Stimulated activated CD8-positive, alpha-beta memory T cell treated with anti-CD3 and anti-CD28 coated beads, Interleukin-15, amount 100 ng/mL, for 4 hours (primary cell): ENCODE measurements at places on chromosomes 4 and X.
A peak's percentile ranks its signal among the peaks of the same experiment; 100 is the strongest.

- no peak for DNase-seq
These were observed 56.4 kb downstream of the IRF2 start for GRCh38 chr4:184417802-184418511.

DNA sequence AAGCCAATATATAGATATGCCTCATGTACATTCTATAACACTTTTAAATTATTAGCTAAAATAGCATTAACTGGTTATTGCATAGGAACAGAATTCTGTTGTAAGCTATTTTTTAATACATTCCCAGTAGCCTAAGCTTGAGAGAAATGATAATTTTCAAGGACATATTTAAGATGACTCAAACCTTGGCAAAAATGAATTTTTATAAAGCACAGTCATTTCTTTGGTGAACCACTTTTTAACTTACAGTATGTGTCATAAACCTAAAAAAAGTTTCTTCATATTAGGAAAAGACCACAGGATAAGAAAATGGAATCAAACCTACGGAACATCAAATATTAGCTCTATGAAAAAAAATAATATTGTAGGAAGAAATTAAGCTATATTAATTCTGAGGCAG lies 986.3 kb downstream of the STIM2 start:
- no peak for DNase-seq

DNA sequence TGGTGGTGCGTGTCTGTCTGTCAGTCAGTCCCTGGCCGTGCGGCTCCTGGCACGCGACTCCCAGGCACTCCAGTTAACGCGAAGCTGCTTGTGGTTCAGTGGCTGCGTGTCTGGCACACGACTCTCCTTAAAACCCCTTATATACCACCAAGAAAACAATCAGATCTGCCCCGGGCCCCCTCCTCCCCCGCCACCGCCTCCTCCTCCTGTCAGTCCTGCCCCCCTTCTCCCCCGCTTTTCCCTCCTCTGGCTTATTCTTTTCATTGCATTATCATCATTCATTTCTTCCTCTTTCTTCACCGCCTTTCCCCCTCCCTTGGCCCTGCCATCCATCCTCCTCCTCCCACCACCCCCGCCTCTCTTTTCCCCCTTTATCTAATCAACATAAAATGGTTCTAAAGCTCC lies at the start of gene NEUROG2:
Gene NEUROG2, minus strand, starts transcription at position 115 of the 405 bp plus-strand sequence. CDS start 705 bp downstream, outside the sequence.
- DNase-seq: no peak

- no peak for DNase-seq
These were observed 81.1 kb upstream of the NEIL3 start for GRCh38 chr4:177228599-177228998.

DNA sequence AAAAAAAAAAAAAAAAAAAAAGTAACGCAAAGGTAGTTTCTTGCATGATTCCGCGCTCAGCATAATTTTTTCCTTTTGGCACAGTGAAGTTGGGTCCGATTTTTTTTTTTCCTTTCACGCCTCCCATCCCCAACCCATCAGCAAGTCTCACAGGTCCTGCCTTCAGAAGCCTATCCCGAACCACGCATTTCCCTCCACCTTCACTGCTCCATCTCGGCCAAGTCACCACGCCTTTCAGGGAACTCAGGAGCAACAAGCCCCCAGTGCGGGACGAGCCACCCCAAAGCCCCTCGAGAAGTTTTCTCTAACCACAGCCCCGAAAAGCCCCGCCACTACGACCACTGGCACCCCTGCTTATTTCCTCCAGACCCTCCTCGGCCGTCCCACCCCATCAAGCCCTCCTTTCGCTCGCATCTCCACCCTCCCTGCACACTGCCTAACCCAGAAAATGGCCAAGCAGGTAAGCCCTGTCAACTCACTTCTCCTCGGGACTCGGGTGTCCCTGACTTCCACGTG lies 1.0 kb downstream of the SLBP start:
- DNase-seq: no peak

- peak; percentile 44 for DNase-seq
These were observed 23.4 kb downstream of the CCNI start for GRCh38 chr4:77052352-77052751.

GRCh38 chr4:142701017-142701416 lies 145.1 kb downstream of the INPP4B start:
- DNase-seq: no peak

- DNase-seq: no peak
These were observed 2351.4 kb downstream of the PCDH7 start for GRCh38 chr4:33071535-33071934.

DNA sequence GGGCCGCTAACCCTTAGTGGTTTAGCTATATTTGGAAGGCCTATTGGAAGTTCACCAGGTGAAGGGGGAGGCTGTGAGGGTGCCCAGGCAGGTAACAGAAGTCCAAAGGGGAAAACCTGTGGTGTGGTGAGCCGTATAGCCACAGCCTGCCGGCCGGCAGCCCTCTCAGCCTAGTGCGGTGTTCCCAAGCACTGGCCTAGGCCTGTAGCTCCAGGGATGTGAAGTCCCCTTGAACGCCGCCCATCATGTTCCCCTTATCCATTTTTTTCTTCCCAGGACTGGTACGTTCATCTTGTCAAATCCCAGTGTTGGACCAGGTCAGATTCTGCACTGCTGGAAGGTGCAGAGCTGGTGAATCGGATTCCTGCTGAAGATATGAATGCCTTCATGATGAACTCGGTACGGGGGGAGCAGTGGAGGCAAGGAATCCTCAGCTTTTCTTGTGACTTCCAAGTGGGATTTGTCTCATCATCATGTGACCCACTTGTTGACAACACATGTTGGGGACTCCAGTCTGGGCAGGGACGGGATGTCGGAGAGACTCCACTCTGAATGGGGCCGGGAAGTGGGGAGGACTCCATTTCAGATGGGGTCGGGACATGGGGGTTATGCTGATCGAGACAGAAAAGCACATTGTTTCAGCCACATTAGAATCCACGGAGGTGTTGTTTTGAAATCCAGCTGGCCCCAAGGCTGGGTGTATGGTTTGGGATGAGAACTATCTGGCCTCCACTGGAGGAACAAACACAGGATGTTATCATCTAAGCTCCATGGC lies 39.2 kb upstream of the MSANTD1 start:
- DNase-seq: no peak

GRCh38 chrX:77087529-77088169 lies 359.5 kb upstream of the FGF16 start:
- no peak for DNase-seq

GRCh38 chr4:139535228-139535870 lies 20.7 kb downstream of the SETD7 start:
- DNase-seq: no peak

DNA sequence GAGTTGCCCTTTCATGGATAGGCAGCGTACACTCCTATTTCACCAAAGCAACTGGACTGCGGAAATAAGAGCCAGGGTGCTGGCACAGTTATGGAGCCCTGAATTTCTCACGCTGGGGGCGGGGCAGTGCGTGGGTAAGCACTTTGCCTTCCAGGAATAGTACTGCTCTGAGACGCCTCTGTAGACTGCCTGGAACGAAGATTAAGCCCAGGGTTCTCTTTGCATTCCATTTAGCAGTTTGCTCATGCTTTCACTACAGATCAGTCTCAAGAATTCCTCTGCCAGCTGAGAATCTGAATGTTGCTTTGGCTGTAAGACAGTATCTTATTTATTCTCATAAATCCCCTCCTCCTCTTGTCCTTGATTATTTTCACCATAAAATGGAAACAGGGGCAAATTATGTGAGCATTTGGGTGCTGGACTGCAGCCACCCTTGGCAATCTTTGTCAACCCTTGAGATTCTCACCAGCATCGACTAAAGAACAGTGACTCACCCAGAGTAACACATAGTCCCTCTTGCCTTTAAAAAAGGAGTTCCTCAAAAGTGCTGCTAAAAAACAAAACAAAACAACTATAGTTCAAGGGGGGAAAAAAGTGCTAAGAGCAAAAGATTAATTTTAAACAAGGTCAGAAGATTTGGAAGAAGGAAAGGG lies 88.9 kb upstream of the CITED1 start:
- no peak for DNase-seq

GRCh38 chr4:86586626-86587380 lies 7.3 kb upstream of the PTPN13 start:
- no peak for DNase-seq

GRCh38 chr4:106707776-106708463 lies 328.2 kb downstream of the DKK2 start:
- DNase-seq: no peak

DNA sequence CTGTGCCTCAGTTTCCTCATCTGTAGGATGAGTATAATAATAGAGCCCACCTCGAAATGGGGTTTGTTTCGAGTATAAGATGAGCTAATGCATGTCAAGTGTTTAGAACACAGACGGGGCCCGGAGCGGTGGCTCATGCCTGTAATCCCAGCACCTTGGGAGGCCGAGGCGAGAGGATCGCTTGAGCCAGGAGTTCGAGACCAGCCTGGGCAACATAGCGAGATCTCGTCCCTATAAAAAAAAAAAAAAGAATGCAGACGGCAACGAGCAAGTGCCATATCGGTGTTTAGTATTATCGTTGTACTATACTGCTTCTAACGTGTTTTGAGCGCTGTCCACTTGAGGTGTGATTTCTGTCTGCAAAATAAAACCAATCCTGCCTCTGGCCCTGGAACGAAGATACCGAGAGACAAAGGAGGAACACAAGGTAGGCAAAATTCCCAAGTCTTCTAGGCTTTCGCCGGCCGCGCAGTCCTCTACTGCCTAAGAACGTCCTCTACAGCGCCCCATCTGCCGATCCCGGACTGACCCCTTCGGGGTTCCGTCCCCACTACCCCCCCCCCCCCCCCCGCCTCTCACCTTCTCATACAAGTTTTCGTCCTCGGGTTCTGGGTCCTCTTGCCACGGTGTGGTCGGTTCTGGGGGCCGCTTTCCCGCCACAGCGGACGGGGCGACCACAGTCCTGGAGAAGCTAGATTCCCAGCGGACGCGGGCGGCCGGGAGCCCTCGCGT lies 442 bp downstream of the NDUFB11 start:
- DNase-seq: no peak

DNA sequence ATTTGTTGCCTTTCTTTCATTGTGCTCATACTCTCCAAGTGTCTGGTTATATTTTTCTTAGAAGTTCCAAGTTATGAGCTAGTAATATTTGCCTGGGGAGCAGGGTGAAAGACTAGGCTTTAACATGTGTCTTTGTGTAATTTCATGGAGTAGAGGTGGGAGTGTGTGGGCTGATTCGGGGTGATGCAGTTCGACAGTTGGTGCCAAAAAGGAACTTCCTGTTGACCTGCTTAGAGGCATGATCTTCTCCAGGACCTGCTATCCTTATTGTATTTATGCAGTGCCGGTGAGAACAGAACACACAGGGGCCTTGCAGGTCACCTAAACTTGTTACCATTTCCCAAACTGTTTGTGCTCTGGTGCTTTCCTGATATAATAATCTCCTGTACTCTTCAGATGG lies 21.2 kb downstream of the USP53 start:
- DNase-seq: no peak

DNA sequence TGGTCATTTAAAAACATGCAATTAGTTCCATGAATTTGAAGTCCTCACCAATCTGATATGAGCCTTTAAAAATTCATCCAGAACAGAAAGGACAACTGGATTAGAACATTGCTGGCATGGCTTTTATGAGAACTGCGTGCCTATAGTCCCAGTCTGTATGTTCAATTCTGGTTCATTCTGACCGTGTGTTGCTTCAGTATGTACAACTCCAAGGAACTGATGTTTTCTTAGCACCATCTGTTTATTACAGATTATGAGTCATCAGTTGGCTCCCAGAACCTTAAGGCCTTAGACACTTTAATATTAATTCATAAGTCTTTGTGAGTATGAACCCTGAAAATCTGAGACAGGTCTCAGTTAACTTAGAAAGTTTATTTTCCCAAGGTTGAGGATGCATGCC lies 115.0 kb downstream of the CEP44 start:
- no peak for DNase-seq

- DNase-seq: no peak
These were observed 66.2 kb downstream of the ZAR1 start for GRCh38 chr4:48556268-48556667.

- DNase-seq: no peak
These were observed 198.8 kb upstream of the ANXA10 start for GRCh38 chr4:167893531-167893930.

- no peak for DNase-seq
These were observed 54.9 kb downstream of the ABLIM2 start for GRCh38 chr4:8103421-8104390.

- no peak for DNase-seq
These were observed 881.6 kb downstream of the PCDH18 start for GRCh38 chr4:136650541-136651277.

GRCh38 chr4:65651031-65651430 lies 19.3 kb downstream of the EPHA5 start:
- no peak for DNase-seq

DNA sequence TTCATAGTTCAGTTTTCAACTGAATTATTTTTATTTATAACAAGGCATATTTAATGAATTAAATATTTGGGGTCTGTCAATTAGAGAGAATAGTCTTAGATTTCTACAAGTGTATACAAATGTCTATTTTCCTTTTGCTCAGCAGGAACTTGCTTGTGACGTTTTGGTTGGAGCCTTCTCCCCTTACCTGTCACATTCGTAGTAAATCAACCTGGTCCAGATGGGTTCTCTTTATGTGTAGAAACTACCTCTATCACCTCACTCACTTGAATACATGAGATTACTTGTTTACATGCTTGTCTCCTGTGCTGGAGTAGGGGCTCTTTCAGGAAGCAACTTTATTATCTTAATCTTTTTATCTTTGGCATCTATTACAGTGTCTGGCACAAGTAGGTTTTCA lies 938.3 kb upstream of the IGFBP7 start:
- DNase-seq: no peak

DNA sequence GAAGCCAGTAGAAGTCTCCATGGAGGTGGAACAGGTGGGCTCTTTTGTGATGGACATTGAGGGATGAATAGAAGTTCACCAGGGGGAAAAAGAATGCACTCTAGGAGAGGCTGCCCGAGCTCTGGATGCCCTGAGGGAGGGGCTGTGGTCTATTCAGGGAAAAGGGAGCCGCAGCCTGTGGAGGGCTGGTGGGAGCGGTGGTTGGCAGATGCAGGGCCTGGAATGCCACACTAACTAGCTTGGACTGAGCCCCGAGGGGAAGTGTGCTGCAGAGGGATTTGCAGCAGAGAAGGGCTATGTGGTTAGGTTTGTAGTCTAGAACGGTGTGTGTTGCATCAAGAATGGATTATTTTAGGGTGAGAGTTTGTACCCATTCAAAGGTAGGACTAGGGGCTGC lies 29.5 kb upstream of the PSAPL1 start:
- DNase-seq: no peak
